CD4-positive, alpha-beta T cell treated with Interleukin-2 at 100 ng/mL for 4 hours (primary cell): ENCODE measurements at places on chromosomes 7 and 10.

DNA sequence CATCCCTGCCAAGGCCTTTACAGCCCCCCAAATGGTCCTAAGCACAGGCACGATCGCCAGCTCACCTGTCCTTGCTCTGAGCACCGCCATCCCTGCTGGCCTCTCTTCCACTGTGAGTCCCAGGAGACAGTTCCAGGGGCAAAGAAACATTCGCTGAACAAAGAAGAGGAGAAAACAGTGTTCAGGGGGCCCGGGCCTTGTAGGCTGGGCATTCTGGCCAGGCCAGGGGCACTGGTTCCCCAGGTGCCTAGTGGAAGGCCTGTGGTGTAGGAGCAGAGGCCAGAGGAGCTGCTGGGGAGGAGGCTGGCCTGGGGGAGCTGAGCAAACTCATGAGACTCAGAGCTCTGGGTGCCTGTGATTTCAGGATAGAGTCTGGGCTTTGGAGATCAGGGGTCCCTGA, 22.6 kb downstream of the AQP1 start:
- no peak for DNase-seq

DNA sequence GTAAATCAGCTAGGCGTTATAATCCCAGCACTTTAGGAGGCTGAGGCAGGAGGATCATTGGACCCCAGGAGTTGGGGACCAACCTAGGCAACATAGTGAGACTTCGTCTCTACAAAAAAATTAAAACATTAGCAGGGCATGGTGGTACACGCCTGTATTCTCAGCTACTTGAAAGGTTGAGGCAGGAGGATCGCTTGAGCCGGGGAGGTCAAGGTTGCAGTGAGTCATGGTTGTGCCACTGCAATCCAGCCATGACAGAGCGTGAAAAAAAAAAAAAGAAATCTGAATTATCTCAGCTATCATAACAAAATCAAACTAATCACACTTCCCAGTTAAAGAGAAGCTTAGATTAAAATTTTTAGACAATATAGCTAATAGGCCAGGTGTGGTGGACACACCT, 35.3 kb downstream of the ATAD1 start:
- DNase-seq, result no peak

GRCh38 chr7:80918909-80919721, at the start of gene SEMA3C:
SEMA3C (minus strand) TSS chr7:80919051; CDS start chr7:80916781, 2,270 bp downstream.
- no peak for DNase-seq

GRCh38 chr7:44293561-44294324, 31.7 kb downstream of the CAMK2B start:
- DNase-seq, result no peak

DNA sequence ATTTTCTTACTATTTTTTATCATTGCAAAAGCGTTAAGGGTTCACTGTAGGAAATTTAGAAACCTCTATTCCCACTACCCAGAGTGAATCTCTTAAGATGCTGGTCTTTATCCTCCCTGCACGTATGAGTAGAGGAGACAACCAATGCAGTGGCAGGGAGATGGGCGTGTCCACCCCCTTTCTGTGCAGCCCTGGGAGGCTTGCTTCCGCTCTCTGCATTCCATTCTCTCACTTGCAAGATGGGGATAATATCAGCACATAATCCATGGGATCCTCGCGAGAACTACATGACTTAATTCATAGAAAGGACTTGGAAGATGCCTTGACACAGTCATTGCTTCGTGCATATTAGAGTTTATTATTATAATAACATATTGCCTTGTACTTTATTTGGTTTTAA, 196.2 kb downstream of the KLF6 start:
- DNase-seq, result no peak

DNA sequence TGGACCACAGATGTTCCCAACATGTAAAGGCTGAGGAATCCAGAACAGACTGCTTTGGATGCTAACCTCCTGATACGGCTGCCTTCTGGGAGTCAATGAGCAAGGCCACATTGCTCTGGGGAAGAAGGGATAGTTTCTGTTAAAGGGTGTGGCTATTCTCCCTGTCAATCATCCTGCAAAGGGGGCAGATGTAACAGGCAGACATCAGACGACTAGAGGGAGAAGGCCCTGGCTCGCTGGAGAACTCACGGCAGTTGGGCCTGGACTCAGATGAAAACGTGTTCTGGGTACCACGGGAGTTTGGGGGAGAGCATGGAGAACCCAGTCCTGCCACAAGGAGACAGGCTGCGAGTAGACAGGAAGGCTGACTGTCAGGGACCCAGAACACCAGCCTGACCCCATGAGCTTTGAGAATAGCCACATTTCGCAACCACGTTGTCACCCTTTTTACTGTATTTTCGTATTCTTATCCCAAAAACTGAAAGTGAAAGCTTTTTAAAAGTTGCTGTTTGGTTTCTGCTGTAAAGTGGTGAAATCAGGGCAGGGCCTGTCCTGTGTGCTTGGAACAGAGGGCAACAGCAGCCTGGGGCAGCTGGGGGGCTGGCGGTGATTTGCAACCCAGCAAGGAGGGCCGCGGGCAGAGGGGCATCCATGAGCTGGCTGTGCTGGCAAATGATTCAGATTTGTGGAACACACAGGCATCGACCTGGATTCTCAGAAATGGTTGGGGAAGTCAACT, 95.3 kb downstream of the MYOF start:
- DNase-seq, result no peak

GRCh38 chr7:66571568-66571967, 57.1 kb upstream of the KCTD7 start:
- DNase-seq, result no peak

GRCh38 chr7:86928308-86928707, 131.1 kb downstream of the ELAPOR2 start:
- no peak for DNase-seq

GRCh38 chr10:32256613-32257437, 90.1 kb downstream of the EPC1 start:
- peak; percentile 80 for DNase-seq

DNA sequence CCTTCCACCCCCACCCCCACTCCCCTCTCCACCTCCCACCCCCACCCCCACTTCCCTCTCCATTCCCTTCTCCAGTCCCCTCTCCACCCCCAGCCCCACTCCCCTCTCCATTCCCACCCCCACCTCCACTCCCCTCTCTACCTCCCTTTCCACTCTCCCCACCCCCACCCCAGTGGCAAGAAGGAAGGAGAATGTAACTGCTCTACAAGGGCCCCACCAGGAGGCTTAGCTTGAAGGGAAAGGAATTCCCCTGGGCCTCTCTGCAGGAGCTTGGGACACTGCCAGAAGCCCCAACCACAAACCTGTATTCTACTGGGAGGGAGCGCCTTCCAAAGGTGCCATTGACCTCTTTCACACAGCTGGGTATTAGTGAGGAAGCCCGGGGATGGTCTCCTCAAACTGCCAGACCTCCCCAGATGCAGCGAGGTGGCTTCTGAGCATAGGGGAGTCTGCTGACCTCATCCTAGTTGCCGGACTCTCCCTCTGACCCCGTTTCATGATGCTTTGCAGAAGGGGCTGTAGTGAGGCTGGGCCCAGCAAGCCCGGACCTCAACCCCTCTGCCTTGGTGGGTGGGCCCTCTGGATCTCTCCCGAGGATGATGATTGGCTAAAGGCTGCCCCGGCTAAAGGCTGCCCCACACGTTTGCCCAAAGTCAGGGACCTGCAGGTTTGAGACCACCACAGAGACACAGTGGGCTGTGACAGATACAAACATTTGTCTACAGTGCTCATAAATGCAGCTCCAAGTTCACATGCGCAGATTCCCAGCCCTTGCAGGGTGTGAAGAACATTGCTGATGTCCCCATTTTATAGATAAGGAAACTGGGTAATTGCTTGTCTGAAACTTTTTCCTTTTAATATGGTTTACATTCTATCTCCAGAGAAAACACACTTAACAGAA, 2.9 kb downstream of the DEPP1 start:
- no peak for DNase-seq

- DNase-seq, result no peak
These were observed 952 bp downstream of the DIP2C start for GRCh38 chr10:688312-689120.

GRCh38 chr7:138887085-138887710, 89.2 kb upstream of the ATP6V0A4 start:
- no peak for DNase-seq

- no peak for DNase-seq
These were observed 237.8 kb downstream of the SEMA3E start for GRCh38 chr7:83410989-83411591.

DNA sequence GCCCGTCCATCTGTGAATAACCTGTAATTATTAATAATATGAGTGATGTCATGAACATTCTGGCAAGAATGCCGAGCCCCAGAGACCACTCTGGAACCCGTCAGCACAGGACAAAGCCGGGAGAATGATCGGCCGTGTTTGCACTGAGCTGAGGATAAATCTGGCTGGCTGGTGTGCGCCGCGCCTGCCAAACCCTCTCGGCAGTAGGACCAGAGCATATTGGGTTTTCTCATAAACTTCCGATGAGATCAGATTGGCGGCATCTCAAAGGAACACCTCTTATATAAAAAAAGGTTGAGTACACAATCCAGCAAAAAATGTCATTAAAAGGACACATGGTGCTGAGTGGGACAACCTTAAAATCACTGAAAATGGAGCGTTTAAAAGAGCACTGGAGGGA, 296.0 kb upstream of the MKI67 start:
- no peak for DNase-seq

DNA sequence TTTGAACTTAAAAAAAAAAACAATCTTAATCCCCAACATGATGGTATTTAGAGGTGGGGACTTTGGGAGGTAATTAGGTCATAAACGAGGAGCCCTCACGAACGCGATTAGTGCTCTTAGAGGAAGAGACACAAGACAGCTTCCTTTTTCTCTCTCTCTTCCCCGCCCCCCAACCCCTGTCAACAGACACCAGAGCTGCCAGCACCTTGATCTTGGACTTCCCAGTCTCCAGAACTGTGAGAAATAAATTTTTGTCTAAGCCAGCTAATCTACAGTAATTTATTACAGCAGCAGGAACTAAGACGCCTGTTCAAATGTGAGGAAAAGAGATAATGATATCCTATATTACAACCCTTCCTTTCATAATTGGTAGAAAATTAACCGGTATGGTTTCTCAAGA, 40.1 kb downstream of the RELN start:
- DNase-seq, result no peak

DNA sequence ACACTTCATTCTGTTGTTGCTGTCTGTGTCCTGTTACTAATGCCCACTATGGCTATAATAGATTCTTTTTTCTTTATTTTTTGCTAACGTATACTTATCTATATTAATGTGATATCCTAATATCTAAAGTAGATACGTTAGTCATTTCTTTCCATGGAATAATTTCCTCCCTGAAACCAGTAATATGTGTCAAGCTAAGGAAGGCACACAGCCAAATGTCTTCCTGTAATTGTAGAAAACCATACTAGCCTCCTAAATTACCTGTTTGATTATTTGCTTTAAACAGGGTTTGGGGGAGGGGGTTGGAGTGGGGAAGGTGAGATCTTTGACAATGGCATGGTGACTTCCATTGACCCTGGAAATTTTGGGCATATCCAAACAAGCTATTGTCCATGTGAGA, 56.4 kb downstream of the THNSL1 start:
- DNase-seq, result no peak

GRCh38 chr10:14624600-14624999, 150.1 kb downstream of the FAM107B start:
- DNase-seq, result no peak

DNA sequence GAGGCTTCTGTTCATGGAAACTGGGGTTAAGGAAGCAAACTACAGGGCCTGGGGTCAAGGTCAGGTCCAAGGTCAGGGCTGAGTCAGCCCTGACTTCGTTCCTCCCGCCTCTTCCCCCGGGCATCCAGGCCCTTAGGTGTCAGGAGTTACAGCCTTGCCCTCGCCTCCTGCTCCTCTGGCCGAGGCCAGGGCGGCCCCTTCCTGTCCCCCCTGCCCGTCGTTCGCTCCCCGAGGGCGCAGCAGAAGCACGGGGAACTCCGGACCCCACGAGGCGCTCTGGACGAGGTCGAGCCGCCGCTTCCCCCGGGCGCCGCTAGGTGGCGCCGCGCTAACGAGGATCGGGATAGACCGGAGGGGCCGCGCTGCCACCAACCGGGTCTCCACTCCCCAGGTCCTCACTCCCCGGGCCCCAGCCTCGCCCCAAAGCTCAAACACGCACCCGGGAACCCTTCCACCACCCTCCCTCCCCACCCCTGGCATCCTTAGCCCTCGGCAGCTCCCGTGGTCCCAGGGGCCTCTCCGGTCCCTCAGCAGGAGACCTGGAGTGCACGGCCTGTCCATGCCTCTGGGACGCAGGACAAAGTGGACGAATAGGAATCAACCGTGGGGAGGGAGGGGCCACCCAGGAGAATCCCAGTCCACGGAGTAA, 59.2 kb upstream of the MYL10 start:
- DNase-seq, result peak; percentile 73

DNA sequence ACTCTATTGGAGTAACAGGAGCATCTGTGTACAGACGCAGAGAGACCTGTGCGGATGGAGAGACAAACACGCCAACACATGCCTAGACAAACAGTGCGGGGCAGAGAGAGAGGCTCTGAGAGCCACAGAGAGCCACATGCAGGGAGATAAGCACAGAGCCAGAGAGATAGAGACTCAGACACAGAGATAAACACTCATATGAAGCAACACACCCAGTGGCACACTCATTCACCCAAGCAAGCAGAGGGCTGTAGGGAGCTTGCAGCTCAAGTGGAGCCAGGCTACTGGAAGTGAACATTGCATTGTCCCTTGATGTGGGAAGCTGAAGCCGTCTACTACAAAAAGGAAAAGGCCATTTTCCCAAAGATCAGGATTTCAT, 46.6 kb upstream of the PODXL start:
- DNase-seq, result no peak

DNA sequence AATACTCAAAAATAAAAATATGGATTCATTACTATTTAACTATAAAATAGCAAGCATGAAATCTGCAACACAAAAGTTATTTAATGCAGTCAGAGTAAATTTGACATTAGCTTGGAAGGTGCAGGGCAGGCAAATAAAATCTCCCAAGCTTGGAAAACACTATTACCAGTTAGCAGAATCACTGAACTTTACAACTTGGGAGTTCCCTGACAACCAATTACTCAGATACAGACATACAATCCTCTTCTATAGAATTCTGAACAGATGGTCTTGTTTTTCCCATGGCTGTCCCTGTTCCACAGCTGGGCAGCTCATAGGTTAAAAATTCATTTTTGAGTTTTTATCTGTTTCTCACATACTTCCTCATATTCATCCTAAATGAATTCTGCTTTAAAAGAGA, 1002.6 kb downstream of the SORCS3 start:
- DNase-seq, result no peak

DNA sequence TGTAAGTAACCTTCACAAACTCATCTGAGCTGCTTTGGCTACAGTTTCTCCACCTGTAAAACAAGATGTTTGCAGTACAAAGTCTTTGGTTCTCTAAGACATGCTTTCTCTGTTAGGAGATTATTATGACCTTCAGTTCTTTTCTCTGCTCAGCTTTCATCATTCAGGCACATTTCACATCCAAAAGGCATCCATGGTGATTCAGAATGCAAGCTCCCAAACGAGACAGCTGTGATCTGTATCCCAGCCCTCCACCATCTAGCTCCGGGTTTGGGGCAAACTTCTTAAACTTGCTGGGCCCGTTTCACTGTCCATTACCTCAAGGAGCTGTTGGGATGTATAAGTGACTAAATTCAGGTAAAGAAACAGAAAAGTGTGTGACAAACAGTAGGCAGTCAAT, 95.8 kb upstream of the COL1A2 start:
- no peak for DNase-seq
